ENCODE measurements at places on chromosomes 1 and 21.

DNA sequence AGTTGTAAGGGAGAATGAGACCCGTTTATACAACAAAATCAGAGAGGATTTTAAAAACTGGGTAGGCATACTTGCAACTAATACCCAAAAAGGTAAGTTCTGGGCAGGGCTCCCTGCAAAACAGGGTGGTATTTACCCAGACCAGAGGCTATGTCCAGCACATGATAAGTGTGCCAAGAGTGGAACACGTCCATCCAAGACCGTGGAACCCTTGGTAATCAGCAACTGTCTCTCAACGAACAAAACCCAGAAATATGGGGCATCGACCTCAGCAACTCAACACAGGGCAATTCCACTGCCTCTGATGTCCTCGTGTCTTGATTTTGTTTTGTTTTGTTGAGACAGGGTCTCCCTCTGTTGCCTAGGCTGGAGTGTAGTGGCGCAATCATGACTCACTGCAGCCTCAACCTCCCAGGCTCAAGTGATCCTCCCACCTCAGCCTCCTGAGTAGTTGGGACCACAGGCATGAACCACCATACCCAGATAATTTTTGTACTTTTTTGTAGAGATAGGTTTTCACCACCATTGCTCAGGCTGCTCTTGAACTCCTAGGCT, 26.7 kb upstream of the MX1 start:
- DNase-seq, result no peak

- DNase-seq, result peak; percentile 76
These were observed 29.3 kb downstream of the IER5 start for GRCh38 chr1:181117648-181118449.

DNA sequence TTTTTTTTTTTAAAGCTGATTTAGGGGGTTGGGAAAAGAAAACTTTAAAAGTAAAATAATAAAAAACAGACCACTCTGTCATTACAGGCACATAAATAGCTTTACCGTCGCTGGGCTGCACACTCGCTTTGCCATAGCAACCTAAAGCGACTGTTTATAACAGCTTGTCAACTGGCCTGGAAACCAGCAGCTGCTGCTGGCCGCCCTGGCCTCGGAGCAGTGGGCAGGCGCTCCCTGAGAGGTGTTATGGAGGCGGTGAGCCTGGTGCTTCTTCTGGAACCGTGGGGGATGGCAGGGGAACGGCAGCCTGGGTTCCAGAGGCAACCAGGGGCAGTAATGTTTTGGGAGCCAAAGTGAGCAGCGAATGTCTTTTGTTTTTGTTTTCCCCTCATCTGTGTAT, 45.7 kb downstream of the ATP2B4 start:
- DNase-seq, result peak; percentile 95

DNA sequence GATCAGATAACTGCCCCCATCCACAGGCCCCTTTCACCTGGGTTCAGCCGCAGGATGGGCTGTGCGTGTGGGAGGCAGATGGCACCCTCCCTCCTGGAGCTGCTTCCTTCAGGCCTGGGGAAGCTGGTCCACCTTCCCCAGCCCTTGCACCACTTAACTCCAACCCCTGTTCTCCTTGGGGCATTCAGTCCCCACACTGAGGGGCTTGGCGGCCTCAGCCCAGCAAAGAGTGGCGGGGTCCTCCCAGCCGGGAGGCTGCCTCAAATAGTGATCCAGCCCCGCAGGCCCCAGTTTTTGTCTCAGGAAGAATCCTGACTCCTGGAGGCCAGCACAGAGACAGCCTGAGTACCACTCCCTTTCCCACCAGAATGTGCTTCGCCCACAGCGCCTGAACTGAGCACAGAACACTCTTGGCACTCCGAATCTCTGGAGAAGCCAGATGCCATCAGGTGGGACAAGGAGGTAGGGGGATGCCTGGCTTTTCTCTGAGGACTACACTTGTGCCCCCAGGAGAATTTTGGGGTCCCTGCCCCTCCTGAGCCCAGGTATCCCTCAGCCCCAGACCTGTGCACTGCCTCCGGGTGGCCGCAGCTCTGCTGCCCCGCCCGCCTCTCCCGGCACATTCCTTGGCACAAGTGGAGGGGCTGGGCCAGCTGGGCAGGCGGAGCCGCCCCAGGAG, 936 bp downstream of the PAQR6 start:
- no peak for DNase-seq

DNA sequence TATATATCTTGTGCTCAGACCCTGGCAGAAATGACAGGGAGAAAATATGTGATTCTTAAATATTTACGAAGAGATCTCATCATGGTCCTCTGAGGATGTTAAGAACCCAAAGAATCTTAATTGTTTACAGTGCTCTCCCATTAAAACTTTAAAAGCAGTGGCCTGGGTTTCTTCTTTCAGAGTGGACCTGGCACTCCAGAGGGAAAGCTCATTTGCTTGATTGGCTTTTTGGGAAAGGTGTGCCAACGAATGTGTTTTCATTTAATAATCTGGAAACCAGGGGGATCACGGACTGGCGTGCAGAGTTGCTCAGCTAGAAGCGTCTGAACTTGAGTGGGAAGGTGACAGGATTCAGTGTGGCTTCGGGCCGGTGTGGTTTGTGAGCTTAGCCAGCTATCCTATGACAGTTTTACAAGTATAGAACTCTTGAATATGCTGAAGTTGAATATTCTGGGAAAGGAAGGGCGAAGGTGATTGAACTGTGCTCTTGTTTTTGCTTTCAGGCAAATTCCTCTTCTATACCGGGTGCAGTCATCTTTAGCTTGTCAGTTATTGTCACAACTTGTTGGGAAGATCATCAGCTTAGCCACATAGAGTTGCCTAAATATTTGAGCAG, 154.8 kb downstream of the C1orf21 start:
- DNase-seq, result no peak

DNA sequence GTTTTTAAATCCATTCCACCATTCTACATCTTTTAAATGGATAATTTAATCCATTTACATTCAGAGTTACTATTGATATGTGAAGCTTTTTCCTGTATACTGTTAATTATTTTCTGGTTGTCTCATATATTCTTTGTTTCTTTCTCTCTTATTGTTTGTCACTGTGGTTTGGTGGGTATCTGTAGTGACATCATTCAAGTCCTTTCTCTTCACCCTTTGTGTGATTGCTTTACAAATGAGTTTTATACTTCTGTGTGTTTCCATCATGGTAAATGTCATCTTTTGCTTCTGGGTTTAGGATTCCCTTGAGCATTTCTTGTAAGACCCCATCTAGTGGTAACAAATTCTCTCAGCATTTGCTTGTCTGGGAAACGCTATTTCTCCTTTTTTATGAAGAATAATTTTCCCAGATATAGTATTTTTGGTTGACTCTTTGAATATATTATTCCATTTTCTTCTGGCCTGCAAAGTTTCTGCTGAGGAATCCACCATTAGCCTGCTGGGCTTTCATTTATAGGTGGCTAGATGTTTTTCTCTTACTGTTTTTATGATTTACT, 10.2 kb downstream of the LY9 start:
- no peak for DNase-seq

- no peak for DNase-seq
These were observed 32.5 kb downstream of the ATP5PO start for GRCh38 chr21:33883118-33883517.
